ENCODE measurements at places on chromosomes 3 and 15.
A peak's percentile ranks its signal among the peaks of the same experiment; 100 is the strongest.

DNA sequence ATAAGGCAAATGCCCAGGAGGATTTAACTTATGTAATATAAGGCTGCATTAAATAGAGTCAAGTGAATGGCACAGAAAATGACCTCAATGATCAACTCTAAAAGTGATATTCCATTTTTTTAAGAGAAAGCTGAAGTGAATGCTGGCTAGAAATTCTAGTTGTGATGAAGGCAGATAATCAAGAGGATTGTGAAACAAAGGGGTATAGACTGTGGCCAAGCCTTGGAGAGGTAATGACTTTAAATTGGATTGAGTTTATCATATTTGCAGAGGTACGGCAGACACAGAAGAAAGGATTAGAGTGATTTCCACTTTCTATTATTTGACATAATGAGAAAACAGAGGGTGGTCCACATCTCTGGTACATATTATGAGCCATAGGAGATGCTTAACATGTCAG is 269.2 kb downstream of the MECOM start:
- DNase-seq: no peak

- DNase-seq: peak; percentile 82
Observed at GRCh38 chr15:47506329-47507100, 210.8 kb upstream of the SEMA6D start.

- DNase-seq: no peak
Observed at GRCh38 chr3:134998158-134998557, 203.1 kb downstream of the EPHB1 start.

DNA sequence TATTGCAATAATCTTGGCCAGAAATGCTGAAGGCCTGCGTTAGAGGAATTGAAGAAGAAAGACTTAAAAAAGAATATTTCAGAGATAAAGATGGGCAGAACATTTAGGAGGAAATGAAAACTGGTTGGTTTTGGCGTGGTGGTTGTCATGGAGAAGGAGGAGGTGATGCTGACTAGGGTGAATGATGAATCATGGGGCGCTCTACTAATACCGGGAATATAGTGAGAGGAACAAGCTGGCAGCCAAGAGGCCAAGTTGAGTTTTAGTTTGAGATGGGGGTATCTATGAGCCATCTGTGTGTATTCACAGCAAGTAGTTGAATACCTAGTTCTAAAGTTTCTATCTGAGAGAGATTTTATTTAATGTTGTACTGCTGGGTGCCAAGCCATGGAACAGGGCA is 6.8 kb upstream of the GAP43 start:
- no peak for DNase-seq

DNA sequence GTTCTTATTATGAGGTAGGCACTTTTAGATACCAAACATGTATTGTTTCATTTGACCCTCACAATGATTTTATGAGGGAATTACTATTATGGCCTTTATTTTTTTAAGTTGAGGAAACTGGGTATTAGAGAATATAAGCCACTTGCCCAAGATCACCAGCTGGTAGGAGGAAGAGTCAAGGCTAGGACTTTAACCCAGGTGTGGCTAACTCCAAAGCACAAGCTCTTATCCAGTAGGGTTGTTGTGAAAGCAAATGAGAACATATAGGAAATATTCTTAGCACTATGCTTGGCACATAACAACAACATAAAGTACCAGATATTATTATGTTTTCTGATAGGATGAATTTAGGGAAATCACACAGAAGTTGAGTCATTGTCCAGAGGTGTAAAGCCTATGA is 7.9 kb downstream of the BTLA start:
- DNase-seq: no peak

GRCh38 chr15:73323374-73323955 is 45.3 kb downstream of the HCN4 start:
- DNase-seq: no peak

- no peak for DNase-seq
Observed at GRCh38 chr15:27535445-27536129, 563.5 kb downstream of the OCA2 start.

DNA sequence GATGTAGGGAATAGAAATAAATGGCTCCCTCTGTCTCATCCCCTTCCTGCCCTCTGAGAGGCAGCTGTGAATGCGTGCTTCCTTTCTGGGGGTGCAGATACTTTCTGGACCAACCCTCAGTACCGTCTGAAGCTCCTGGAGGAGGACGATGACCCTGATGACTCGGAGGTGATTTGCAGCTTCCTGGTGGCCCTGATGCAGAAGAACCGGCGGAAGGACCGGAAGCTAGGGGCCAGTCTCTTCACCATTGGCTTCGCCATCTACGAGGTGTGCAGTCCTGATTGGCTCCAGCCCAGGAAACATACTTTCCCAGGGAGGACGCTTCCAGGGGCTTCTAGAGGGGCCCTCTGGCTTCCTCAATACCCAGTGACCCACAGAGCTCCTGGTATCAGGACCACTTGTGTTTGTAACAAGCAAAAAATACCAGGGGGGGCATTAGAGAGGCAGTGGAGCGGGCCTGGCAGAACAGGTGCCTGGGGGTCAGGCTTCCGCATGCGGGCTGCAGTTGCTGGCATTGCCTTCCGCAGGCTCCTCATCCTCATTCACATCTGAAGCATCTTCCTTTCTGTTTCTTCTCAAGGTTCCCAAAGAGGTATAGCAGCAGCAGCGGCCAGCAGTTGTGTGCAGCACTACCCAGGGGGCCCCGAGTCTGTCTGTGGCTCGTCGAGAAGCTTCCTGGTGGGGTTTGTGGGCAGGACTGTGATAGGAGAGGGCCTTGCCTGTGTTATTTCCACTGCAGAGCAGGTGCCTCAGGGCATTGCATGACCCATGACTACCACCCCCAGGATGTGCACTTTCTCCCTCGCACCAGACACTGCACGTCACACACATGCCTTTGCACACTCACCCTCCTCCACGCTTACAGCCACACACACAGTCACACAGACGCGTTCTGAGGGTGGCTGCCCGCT is 42.5 kb downstream of the CAPN3 start:
- no peak for DNase-seq

- DNase-seq: peak; percentile 40
Observed at GRCh38 chr15:39887832-39888231, 32.2 kb downstream of the GPR176 start.

GRCh38 chr15:91688811-91689210 is 164.7 kb upstream of the SLCO3A1 start:
- DNase-seq: no peak

DNA sequence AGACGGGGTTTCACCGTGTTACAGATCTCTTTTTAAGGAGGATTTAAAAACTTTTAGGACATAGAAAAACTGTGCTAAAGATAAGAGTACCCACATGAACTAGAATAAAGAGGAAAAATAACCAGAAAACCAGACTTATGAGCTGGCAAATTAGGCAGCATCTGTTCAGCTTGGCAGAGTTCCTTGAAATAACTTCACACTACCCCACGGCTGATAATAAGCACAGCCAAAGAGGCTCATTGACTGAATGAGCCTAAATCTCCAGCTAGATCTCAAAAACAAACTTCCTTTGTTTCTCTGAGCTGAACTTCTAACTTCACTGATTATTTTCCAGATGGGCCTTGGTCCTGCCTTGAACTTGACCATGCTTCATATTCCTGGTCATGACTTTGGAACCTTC is 26.7 kb upstream of the PIK3R4 start:
- peak; percentile 9 for DNase-seq

GRCh38 chr3:192275741-192276355 is 451.5 kb downstream of the FGF12 start:
- DNase-seq: no peak

DNA sequence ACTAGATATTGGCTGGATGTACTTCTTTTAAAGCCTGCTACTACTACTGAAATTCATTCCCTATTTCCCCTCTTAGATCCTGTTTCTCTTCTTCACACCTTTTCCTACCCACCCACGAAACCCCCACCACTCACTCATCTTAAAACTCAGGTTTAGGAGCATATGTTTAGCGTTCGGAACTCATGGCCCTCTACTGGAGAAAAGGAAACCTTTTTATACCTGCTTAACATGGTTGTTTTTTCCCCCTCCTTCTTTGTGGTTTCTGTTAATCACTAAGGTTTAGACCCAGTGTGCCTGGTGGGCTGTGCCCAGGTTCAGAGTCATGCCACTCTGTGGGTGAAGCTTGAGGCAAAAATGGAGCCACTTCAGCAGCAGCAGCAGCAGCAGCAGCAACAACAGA is 2.6 kb downstream of the ARID3B start:
- no peak for DNase-seq

GRCh38 chr15:39756806-39757522 is 25.7 kb downstream of the FSIP1 start:
- peak; percentile 78 for DNase-seq

- DNase-seq: no peak
Observed at GRCh38 chr3:37712421-37712820, 149.3 kb upstream of the CTDSPL start.

GRCh38 chr3:192869131-192870031 is 48.3 kb downstream of the MB21D2 start:
- peak; percentile 73 for DNase-seq

GRCh38 chr3:24387493-24387892 is 107.2 kb downstream of the THRB start:
- peak; percentile 21 for DNase-seq

- DNase-seq: peak; percentile 73
Observed at GRCh38 chr3:157606011-157606851, 103.0 kb upstream of the VEPH1 start.

DNA sequence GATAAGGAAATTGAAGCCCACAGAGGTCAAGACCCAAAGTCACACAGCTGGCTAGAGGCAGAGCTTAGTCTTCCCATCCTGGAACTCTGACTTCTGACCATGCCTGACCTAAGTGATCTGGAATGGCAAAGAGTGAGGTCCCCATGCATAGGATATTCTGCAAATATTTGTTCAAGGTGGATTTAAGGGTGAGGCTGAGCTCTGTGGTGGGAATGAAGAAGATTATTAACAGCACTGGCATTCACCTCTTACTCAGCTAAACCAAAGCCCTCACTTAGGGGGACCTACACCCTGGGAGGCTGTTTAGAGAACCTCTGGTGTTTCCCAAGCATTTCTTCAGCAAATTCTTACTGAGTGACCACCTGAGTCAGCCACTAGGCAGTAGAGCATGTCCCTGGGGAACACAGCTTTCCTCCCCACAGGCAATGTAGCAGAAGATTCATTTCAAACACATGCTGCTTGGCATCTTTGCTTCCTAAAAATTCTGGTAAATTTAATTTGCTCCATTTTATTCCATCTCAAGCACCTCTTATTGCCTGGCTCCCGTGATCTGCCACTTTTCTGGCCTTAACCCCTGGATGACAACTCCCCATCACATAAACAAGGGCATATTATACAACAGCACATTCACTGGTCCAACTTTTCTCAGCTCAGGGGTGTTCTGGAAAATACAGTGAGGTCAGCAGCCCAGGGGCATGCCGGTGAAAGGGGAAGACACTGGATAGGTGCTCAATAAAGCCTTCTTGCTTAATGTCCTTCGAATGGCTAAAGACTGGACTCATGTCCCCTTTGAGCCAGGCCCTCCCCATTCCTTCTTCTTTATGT is 176.0 kb downstream of the ABHD5 start:
- peak; percentile 90 for DNase-seq

DNA sequence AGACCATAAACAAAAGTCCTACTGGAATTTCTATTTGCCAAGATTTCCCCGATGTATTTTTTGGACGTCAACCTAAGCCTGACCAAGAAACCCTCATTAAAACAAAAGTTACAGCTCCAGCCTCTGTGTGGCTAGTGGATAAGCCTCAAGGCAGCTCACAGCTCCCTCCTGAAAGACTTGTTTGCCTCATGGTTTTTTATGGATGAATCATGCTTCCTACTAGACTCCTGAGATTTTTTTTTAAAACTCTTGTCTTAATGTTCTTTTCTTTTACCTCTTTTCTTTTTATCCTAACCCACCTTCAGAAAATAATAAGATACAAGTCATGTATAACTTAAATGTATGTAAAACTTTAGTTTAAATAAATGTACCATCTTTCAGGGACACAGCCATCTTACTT is 52.4 kb downstream of the SUCNR1 start:
- peak; percentile 83 for DNase-seq

DNA sequence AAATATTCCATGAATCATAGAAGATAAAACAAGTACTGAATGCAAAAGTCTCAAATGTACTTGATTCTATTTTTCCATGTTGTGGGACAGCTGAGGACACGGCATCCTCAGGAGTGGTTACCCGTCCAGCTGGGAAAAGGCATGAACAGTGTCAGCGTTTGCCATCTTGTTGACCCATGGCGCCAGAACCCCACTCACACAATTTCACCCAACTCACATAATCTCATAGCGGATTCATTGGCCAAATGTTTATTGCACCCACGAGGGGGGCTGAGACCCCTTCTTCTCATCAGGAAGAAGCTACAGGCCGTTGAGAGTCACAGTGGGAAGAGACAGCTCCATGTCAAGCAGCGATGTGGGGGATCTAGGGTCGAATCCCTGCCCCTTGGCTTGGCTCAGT is 72.9 kb downstream of the OCA2 start:
- DNase-seq: no peak

- peak; percentile 31 for DNase-seq
Observed at GRCh38 chr3:146712806-146713205, 107.7 kb upstream of the PLSCR5 start.

GRCh38 chr3:46095307-46095706 is 68.0 kb upstream of the XCR1 start:
- DNase-seq: no peak

GRCh38 chr15:31336593-31337295 is 10.1 kb downstream of the KLF13 start:
- DNase-seq: no peak

- peak; percentile 14 for DNase-seq
Observed at GRCh38 chr15:32029862-32030781, at the start of gene CHRNA7. CHRNA7 (plus strand) TSS chr15:32030515; CDS start chr15:32030595, 80 bp downstream.

DNA sequence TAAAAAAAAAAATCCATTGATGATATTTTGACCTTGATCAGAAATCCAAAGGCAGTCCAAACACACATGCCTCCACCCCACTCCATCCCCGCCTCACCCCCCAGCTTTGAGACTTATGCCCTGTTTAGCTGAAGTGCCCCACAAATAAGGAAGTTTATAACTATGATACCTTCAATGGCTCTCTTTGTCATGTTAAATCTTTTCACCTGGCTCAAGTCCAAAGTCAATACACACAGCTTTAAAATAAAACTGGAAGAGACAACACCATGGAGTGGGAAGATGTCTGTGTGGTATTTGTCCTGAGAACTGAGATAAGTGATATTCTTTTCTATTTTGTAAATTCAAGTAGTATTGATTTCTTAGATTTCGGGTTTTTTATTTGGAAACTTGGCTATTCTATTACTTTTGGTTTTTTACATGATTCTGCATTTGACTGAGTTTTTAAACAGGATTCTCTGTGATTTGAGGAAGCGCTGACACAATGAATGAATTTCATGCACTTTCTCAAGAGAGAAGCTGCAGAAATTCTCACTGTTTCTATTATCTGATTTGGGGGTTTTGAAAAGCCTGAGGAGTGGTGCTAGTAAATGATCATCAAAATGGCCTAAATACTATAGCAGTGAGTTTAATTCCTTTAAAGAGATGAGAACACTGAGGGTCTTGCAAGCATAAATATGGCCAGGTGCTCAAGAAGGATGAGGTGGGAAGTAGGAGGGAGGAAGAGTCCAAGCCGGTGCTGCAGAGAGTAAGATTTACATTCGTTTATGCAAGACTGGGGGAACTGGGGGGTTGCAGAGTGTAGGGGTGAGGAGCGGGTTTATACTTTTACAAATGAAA is 5.2 kb downstream of the FOXB1 start:
- no peak for DNase-seq

- no peak for DNase-seq
Observed at GRCh38 chr3:161343986-161344385, 27.3 kb downstream of the SPTSSB start.
